ENCODE measurements at places on chromosomes 2 and 18.
A peak's percentile ranks its signal among the peaks of the same experiment; 100 is the strongest.

DNA sequence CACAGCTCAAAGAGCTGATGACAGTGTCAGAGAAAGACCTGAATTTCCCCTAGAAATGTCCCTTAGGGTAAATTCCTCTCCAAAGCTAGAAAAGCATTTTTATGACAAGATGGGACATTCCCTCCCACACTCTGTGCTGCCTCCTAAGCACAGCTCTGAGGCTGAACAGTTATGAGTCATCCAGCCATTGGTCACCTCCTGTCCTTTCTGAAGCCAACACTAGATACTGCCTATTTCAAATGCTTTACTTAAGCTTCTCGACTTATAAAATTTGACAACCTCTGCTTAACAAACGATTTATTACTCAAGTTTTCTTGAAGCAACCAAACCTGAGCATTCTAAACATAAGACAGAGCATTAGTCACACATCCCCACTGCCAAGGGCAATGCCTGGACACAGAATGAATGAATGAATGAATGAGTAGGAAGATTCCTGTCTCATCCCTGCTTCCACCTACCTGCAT is 35.4 kb downstream of the B4GALT6 start:
- peaks cover 11% of the 10 kb centered on the region for H3K4me1 ChIP-seq
- H3K4me3 ChIP-seq = no peak overlapping the region
- H3K27ac ChIP-seq = no peak overlapping the region
- DNase-seq = peak; percentile 82
- H3K36me3 ChIP-seq = no peaks in the 10 kb centered on the region

GRCh38 chr2:205034034-205034433 is 488.8 kb downstream of the PARD3B start:
- no peak overlapping the region for H3K4me3 ChIP-seq
- no peaks in the 10 kb centered on the region for H3K36me3 ChIP-seq
- H3K4me1 ChIP-seq = no peaks in the 10 kb centered on the region
- H3K27ac ChIP-seq = no peak overlapping the region
- DNase-seq = no peak

DNA sequence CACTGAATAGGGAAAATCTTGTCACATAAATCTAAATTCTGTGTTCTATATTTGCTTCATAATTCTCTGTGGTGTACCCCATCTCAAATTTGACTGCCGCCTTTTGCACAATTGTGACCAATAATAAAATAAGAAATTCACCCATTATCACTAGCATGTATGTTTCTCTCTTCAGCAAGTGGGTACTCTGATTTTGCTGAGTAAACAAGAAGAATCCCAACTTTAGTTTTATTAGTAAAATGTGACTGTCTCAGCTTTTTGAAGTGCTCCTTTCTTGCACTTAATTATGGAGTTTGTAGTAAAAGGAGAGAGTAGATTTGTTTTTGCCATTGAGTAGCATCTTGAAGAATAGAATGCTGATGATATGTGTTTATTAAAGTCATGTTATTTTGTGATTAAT is 16.1 kb downstream of the ITPRID2 start:
- no peaks in the 10 kb centered on the region for H3K4me1 ChIP-seq
- H3K27ac ChIP-seq = no peak overlapping the region
- H3K4me3 ChIP-seq = no peak overlapping the region
- H3K36me3 ChIP-seq = no peaks in the 10 kb centered on the region
- H3K27me3 ChIP-seq = no peaks in the 10 kb centered on the region

- DNase-seq = no peak
- no peak overlapping the region for H3K27ac ChIP-seq
- H3K4me1 ChIP-seq = no peaks in the 10 kb centered on the region
- no peaks in the 10 kb centered on the region for H3K36me3 ChIP-seq
Observed at GRCh38 chr2:212423089-212423488, 115.5 kb downstream of the ERBB4 start.

DNA sequence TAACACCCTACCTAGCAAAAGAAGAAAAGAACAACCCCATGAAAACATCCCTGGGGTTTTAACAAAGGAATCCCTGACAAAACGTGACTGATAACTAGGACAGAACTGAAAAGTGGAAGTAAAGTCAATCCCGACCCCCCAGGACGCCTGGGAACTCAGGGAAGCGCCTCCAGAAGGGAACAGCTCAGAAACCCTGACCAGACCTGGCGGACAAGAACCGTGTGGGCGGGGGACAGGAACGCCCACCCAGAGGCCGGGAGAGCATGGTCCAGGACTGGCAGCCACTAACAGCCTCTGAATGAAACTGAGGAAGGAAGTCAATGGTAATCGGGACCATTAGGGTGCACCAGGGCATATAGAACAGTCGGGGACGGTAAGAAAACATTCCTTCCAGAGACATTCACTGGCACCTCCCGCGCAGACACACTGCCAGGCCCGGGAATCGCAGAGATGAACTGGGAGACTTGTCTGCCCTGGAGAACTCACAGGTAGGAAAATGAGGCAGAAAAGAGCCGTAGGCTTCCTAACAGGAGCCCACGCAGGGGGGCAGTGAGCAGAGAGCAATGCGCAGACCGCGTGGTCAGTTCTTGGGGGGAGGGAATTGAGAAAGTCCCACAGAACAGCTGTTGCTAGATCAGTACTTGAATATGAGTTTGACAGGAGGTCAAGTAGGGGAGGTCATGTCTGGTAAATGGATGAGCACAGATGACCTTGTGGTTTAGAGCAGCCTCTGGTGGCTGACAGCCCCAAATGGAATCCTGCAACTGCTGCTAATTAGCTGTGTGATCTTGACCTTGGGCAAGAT is 1.3 kb upstream of the TBC1D8 start:
- H3K4me3 ChIP-seq = no peak overlapping the region
- H3K36me3 ChIP-seq = no peaks in the 10 kb centered on the region
- H3K27me3 ChIP-seq = no peaks in the 10 kb centered on the region
- peaks cover 13% of the 10 kb centered on the region for H3K4me1 ChIP-seq

DNA sequence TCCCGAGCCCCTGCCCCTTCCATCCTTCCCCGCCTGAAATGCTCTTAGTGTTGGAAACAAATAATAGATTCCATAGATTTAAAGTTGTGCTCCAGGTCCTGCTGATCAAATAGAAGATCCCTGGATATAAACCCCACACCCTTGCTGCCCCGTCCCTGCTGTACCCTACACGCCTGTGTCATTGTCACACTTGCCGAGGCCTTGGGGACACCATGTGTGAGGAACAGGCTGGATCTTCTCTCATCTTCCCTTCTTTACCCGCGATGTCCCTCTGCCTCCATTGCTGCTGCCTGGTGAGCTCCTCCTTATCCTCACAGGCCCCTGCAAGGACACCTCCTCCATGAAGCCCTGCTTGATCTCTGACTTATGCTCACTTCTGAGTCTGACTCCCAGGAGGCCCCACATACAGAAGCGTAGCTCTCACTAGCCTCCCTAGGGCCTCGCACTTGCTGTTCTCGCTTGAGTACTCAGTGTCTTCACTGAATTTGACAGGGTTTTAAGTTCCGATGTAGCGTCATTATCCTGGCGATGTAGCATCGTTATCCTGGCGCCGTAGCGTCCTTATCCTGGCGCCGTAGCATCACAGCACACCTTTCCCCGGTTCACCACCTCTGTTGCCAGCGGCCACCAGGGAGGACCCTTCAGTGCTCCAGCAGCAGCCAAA is 221.9 kb downstream of the NDUFA10 start:
- H3K36me3 ChIP-seq = no peaks in the 10 kb centered on the region
- no peaks in the 10 kb centered on the region for H3K4me1 ChIP-seq
- no peak for DNase-seq
- no peak overlapping the region for H3K27ac ChIP-seq

DNA sequence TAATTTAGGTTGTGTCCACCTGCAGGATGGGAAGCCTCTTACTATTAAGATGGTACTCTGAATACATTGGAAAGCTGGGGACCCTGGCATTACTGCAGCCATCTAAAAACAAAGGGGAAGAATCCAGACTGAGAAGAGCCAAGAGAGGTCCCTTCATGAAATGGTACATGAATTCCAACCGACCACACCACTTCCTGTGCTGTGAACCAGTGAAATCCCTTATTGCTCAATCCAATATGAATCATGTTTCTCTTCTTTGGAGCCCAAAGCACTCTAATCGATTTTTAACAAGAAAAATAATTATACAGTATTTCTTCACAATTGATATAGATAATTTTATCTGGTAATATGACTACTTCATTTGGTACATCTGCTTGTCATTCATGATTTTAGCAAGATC is 479.7 kb upstream of the RAB6C start:
- H3K4me1 ChIP-seq = no peaks in the 10 kb centered on the region
- no peaks in the 10 kb centered on the region for H3K36me3 ChIP-seq
- no peak overlapping the region for H3K4me3 ChIP-seq
- H3K27me3 ChIP-seq = no peaks in the 10 kb centered on the region
- DNase-seq = no peak

DNA sequence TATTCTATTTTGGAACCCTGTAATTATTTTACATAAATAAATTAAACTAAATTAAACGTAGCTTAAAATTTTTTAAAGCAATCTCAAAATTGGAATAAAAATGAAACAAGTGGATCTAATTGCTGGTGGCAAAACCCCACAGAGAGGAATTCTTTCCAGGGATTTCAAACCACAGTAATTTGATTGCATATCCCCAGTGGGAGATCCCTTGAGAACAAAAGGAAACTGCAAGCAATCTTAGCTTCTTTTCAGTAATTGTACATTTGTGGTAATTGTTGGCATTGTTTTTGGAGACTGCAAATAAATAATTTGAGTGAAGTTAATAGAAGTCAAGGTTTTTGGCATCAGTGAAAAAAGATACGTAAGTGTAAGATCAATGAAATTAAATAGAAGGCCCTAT is 58.7 kb upstream of the MYCN start:
- H3K4me1 ChIP-seq = no peaks in the 10 kb centered on the region
- H3K4me3 ChIP-seq = no peak overlapping the region
- no peaks in the 10 kb centered on the region for H3K36me3 ChIP-seq
- H3K27ac ChIP-seq = no peak overlapping the region

DNA sequence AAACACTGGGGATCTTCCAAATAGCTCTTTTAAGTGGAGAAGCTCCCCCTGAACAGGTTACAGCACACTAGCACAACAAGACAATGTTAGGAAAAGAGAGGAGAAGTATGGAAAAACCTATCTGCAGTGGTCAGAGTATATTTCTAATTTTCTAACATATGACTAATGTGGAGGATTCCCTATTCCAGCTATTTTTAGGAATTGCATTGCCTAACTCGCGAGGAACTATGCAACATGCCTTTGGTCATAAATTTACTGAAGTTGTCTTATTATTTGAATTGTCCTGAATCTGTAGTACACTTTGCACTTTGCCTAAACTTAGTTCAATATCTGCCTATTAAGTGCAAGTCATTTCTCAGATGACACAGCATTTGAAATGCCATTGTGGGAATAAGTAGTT is 381.4 kb downstream of the CCDC85A start:
- DNase-seq = no peak
- no peak overlapping the region for H3K27ac ChIP-seq
- no peaks in the 10 kb centered on the region for H3K4me1 ChIP-seq
- H3K4me3 ChIP-seq = no peak overlapping the region

DNA sequence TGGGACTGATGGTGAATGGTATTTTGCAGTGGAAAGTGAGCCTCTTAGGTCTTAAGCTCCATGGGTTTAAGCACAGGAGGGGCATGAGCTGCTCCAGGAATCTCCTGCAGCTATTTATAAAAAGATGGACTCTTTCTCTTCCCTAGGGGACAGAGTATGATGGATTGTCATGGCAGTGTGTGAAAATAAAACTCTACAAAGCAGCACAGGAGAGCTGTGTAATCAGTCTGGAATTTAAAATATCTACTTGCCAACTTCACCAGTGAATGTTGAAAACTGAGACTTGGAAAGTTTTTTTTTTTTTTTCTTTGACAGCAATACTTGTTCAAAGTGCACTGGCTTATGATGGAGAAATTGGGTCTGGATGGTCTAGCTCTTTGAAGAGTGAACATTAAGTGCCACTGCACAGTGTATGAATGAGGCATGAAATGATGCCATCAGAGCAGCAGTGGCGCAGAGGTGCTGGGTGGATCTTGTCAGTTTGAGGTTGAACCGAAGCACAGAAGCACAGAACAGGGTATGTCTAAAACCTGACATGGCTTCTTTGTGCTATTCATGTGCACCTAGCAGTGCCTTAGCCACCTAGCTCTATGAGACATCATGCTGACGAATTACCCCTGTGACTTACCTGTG is 245.4 kb downstream of the PTPRM start:
- DNase-seq = no peak
- no peak overlapping the region for H3K4me3 ChIP-seq
- H3K27ac ChIP-seq = no peak overlapping the region
- peaks cover 11% of the 10 kb centered on the region for H3K4me1 ChIP-seq
- no peaks in the 10 kb centered on the region for H3K36me3 ChIP-seq
- no peaks in the 10 kb centered on the region for H3K27me3 ChIP-seq

GRCh38 chr2:88177556-88177955 is 7.4 kb downstream of the THNSL2 start:
- no peaks in the 10 kb centered on the region for H3K36me3 ChIP-seq
- no peak overlapping the region for H3K27ac ChIP-seq
- no peaks in the 10 kb centered on the region for H3K4me1 ChIP-seq
- no peaks in the 10 kb centered on the region for H3K27me3 ChIP-seq

DNA sequence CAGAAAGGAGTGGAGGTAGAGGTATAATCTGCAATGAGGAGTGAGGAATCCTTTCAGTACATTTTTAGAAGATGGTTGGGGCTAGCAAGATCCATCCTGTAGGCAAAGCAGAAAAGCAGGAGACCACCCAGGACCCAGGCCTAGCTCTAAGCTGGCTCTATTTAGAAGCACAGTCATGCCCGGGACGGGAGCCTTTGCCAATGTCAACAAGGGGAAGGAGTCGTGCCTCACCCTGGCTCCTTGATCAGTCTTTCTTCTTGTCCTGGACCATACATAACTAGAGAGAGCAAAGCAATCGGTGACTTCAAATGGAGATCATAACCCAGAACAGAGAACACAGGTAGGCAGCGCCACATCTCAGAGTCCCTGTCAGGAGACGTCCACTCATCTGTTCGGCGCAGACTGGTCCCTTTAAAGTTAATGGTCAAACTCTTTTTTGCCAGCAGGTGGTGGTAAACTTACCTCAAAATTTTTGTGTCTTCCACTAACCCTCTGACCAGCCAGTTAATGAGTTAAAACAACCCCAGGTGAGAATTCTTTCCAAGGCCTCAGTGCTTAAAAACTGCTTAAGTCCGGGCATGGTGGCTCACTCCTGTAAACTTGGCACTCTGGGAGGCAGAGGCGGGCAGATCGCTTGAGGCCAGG is 8.0 kb downstream of the MC5R start:
- H3K4me3 ChIP-seq = no peak overlapping the region
- no peaks in the 10 kb centered on the region for H3K27me3 ChIP-seq
- H3K27ac ChIP-seq = no peak overlapping the region
- H3K36me3 ChIP-seq = no peaks in the 10 kb centered on the region

GRCh38 chr18:70015127-70015526 is 67.5 kb upstream of the CD226 start:
- no peak for DNase-seq
- H3K4me1 ChIP-seq = no peaks in the 10 kb centered on the region
- no peaks in the 10 kb centered on the region for H3K36me3 ChIP-seq
- no peak overlapping the region for H3K27ac ChIP-seq
- no peaks in the 10 kb centered on the region for H3K27me3 ChIP-seq
- no peak overlapping the region for H3K4me3 ChIP-seq
